Lung (tissue), 17 donors: ENCODE measurements at places on chromosomes 7 and 10.
A peak's percentile ranks its signal among the peaks of the same experiment; 100 is the strongest.

DNA sequence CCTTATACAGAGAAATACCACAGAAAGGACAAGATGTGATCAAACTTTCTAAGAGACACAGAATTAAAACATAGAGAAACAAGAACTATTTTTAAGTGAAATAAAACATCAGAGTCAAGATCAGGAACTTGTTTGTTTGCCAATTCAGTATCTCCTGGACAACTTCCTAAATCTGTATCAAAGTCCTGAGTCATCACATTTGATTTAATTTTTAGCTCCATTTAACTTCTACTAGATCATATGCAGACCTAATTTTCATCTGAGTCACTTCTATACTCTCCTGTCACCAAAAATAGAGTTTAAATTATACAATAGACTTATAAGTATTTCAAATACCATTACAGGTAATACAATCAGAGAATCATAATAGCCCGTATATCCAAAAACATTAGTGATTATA is 268.1 kb downstream of the PRKG1 start:
- peak; percentile 25 for DNase-seq

GRCh38 chr10:126049759-126050700 is 153.7 kb downstream of the FANK1 start:
- no peak for DNase-seq

DNA sequence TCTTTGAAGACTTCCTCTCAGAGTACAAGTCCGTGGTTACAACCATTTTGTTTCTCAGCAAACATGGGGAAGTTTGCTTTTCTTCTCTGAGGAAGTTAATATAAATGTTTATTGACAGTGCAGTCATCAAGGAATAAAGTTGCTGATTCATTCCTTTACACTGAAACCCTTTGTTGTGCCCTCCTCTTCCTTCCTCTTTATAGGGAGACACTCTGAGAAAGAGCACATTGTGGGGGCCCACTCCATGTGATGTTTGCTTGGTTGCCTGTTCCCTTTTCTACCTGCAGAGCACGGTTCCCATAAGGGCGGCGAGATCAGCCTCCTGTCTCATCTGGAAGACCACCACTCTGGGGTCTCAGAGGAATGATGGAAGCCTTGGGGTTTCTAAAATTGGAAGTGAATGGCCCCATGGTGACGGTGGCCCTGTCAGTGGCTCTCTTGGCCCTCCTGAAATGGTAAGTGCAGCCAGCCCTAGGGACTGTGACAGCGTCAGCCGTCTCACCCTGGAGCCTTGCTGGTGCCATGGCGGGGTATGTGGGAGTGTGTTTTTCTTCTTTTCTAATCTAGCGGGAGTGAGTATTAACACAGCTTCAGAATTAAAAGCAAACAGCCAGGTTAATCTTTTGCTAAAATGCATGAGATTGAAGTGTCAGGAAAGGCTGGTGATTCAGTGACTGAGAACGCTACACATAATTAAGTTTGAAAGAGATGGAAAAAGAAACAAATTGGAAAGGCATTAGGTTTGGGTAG is at the start of gene TBXAS1:
Gene TBXAS1, plus strand, starts transcription at position 240 of the 750 bp plus-strand sequence. Its CDS starts 127 bp downstream, at position 367.
- peak; percentile 80 for DNase-seq

GRCh38 chr10:24849501-24850299 is 102.7 kb downstream of the PRTFDC1 start:
- DNase-seq = peak; percentile 50

- no peak for DNase-seq
Observed at GRCh38 chr10:126253611-126253998, 134.7 kb downstream of the ADAM12 start.

GRCh38 chr7:38542156-38542555 is 89.0 kb downstream of the AMPH start:
- no peak for DNase-seq

- no peak for DNase-seq
Observed at GRCh38 chr7:91165006-91165845, 99.0 kb upstream of the FZD1 start.

- no peak for DNase-seq
Observed at GRCh38 chr7:87671-88070, 104.7 kb upstream of the FAM20C start.

- no peak for DNase-seq
Observed at GRCh38 chr7:36260481-36260880, 107.4 kb downstream of the EEPD1 start.

GRCh38 chr7:70132852-70133690 is 534.8 kb downstream of the AUTS2 start:
- DNase-seq = peak; percentile 25

GRCh38 chr10:5534880-5535856 is 10.4 kb downstream of the CALML3 start:
- peak; percentile 75 for DNase-seq

DNA sequence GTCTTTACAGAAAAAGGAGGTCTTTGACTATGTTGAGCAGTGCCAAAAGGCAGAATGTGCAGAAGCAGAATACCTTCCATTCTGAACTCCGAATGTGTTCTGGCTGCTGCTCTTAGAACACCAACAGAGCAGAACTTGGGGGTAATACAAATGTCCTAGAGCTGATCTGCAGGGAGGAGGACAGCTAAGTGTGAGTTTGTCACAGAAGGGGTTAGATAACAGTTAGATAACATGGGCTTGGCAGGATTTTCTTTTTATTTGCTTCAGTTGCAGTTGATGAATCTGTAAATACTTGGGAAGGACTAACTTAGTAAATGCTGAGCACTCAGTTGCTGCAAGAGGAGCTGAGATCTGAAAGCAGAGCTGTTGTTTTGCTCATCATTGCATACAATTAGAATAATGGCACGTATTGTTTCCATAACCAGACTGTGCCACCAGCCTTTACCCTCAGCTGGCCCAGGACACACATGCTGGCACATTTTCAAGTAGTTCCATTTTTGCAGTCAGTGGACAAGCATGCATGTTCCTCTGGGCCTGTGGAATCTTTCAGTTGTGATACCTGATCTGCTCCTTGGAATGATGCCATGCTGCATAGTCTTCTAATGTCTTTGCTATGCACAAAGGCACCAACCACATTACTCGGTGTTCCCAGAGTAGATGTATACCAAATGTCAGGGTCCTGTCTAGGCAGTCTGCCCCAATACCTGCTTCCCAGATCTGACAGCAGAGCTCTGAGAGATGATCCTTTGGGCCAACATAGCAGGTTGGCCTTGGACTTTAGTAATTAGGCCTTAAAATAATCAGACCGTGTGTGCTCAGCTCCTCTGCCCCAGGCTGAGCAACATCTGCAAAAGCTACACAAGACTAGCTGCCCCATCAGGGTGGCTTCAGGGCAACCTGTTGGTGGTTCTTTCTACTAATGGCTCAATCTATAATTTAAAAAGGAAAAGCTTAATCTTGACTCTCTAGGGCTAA is 55.7 kb downstream of the GSDME start:
- DNase-seq = peak; percentile 17

DNA sequence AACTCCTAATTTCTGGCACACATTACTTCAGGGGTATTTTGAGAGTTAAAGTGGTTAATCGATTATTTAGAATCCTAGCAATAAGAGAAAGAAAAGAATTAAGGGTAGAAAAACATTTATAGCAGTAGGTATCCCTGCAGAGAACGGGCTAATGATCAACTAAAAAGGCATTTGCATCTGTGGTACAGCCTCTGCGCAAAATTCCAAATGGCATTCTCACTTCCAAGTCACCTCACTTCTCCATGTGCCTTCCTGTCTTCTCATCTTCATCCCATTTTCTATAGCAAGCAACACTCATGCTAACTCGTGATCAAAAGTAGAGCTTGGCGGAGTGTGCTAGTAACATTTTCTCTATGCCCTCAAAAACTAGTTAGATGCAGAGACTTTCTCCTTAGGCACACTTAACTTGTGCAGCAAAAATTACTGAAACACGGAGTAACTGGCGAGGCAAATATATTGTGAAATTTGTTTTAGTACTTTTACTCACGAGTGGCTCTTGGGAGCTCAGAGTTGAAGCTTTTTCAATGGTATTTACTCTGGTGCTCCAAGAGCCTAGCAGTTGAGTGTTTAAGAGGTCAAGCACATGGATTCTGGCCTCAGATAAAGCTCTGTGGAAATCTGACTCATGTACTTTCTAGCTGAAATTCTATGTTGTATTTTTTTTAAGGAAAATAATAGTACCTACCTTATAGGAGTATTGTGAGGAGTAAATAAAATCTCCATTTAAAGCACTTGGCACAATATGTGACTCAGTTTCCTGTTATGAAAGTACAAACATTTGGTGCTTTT is 65.1 kb downstream of the MET start:
- peak; percentile 20 for DNase-seq

GRCh38 chr7:115642194-115642593 is 388.4 kb downstream of the TFEC start:
- no peak for DNase-seq

- no peak for DNase-seq
Observed at GRCh38 chr10:47449102-47449978, 34.6 kb downstream of the ANXA8 start.

GRCh38 chr7:42395607-42396006 is 158.6 kb upstream of the GLI3 start:
- DNase-seq = no peak

DNA sequence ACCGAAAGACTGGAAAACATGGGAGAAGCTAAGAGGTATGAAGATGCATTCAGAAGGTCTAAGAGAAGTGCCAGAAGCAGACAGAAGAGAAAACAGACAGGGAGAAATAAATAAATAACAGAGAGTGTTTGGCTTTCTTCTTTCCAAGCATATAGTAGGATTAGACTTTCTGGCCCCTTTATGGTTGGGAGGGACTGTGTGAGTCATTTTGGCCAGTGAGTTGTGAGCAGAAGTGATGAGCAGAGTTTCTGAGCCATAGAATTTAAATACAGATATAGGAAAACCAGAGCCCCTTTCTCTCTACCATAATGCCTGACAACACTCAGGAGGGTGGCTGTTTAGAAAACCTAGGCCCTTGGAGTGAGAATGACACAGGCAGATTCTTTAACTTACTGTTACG is 171.0 kb downstream of the PPP1R17 start:
- no peak for DNase-seq

DNA sequence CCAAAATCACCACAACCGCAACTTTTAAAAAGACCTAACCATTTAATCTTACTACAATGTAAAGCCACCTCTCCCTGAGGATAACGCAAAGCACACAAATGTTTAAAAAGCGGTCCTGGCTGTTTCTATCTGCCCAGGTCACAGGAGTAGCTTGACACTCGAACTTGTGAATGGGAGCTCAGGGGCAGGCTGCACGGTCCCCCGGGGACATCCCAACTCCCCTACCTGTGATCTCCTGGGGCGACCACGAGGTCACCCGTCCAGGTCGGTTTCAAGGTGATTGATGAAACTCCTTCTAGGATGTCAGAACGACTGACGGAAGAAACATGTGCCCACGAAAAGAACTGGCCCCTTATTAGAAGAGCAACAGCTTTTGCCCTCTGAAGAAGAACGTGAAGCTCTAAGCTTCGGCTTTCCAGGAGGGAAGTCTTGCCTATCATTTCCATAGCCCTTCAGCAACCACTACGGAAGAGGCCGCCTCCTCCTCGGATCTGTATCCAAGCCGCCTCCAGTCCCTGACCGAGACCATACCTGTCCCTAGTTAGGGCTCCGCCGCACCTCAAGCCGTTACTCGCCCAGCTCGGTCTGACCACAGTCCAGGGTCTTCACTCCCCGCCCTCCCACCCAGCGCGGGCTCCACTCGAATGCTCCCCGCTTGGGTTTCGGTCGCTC is 459 bp downstream of the CYCS start:
- DNase-seq = peak; percentile 33

DNA sequence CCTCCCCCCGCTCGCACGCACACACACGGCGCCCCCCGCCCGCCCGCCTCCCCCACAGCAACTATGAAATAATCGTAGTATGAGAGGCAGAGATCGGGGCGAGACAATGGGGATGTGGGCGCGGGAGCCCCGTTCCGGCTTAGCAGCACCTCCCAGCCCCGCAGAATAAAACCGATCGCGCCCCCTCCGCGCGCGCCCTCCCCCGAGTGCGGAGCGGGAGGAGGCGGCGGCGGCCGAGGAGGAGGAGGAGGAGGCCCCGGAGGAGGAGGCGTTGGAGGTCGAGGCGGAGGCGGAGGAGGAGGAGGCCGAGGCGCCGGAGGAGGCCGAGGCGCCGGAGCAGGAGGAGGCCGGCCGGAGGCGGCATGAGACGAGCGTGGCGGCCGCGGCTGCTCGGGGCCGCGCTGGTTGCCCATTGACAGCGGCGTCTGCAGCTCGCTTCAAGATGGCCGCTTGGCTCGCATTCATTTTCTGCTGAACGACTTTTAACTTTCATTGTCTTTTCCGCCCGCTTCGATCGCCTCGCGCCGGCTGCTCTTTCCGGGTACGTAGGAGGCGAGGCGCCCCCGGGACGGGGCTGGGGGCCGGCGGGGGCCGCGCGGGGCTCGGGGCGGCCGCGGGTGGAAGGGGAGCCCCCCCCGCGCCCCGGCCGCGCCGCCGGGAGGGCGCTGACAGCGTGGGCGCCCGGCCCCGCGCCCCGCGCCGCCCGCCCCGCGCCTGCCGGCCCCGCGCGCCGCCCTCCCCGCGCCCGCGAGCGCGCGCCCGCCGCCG is 441 bp downstream of the BMI1 start:
- DNase-seq = peak; percentile 79
